ENCODE measurements at places on chromosomes 3 and 15.

GRCh38 chr15:42498212-42499068 is 3.0 kb downstream of the SNAP23 start:
- no peak for DNase-seq

GRCh38 chr15:84725001-84725491 is 9.1 kb upstream of the SEC11A start:
- no peak for DNase-seq

DNA sequence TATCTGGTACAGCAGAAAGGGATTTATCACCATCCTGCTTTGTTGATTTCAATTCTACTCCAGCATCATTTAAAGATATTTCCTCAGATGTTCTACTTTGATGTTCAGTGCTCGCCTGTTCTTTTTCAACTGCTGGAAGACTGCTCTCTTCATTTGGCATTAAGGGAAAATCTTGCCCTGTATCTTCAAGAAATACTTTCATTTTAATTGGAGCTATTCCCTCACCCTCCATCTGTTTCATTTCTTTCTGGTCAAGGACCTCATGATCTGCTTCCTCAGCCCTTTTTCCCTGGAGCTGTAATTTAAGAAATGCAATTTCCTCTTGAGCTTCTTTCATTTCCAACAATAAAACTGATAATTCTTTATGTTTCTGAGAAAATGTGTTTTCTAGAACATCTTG is 37.8 kb upstream of the HCLS1 start:
- DNase-seq = no peak

DNA sequence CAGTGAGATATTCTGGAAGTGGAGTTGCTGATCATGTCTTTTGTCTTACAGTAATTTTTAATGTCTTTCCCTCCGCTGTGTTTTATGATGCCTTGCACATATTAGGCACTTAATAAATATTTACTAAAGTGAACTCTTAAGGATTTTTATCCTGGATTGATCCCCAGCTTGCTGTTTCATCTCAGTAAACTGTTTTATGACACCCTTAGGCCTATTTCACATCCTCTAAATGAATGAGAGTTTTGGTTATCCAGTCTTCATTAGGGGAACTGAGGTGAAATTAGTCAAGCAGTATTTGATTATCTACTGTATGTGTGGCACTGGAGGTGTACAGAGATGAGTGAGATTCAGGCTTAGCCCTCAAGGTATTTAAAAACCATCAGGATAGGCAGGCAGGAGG is 19.8 kb downstream of the CHCHD6 start:
- DNase-seq = no peak

DNA sequence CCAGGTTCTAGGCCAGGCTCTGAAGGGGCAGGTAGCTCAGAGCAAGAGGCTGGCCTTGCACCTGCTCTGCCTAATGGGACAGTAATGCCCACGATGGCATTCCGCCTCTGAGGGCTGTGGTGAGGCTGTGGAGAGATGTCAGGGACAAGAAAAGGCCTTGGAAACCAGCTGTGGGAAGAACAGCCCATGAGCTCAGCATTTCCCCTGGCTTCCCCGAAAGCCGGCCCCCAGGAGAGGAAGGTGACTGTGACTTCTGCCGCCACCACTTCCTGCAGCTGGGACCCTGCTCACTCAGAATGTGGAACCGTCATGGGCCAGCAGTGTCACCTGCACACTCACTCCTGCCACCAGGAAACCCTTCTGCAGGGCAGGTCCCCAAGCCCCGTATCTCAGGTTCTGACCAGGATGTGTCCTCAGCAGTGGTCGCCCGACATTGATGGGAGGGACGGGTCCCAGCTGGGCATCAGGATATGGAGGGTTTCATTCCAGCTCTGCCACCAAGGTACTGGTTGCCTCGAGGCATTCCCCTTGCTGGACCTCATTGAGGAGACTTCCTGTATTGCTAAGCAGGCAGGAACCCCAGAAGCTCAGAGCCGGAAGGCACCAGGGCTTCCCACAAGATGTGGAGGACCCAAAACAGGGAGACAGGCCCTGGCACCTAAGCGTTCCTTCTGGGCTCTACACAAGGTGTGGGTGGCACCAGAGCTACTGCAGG is 30.7 kb downstream of the SEMA7A start:
- DNase-seq = peak; percentile 58

DNA sequence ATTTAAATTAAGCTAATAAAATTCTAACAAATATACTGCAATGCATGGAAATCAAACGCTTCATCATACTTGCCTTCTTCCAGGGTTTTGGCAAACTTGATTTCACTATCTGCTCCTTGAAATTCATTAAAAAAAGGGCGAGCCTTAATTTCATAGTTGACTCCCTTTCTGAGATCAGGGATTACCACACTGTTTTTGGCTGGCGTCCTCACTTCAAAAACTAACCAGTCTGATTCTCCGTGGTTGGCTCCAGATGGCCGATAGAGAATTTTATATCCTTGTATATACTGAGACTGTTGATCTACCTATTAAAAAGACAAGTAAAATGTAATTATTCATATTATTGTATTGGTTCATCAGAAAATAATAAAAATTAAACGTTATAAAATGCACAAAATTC is 1106.8 kb downstream of the ROBO1 start:
- no peak for DNase-seq

GRCh38 chr3:27978440-27978839 is 256.3 kb upstream of the EOMES start:
- DNase-seq = no peak

DNA sequence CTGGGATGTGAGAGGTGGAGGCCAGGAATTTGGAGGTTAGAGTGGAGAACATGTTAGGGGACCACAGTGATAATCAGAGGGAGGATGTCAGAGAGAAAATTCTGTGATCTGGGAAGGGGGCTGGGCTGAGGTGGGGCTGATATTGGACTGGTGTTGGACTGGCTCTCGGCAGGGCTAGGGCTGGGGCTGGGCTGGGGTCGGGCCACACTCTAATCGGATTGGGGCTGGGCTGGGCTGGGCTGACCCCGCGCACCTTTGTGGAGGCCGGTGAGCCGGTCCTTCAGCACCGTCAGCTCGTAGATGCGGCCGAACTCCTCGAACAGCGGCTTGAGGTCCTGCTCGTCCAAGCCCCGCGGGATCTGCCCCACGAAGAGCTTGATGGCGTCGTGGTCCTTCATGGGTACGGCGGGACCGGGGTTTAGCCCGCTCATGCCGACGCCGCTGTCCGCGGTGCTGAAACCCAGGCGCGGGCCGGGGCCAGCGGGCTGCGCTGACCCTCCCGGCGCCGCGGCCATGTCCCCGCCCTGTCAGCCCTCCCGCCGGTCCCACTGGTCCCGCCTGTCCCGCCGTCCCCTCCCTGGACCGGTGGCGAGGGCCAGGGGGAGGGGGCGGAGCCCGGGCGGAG is 485 bp downstream of the CELF6 start:
- peak; percentile 9 for DNase-seq

All from stimulated activated CD8-positive, alpha-beta memory T cell treated with anti-CD3 and anti-CD28 coated beads, Interleukin-12 subunit alpha, Interleukin-12 subunit beta, amount 100 ng/mL, for 1 hour (primary cell).